ENCODE measurements at places on chromosomes 7 and 10.

DNA sequence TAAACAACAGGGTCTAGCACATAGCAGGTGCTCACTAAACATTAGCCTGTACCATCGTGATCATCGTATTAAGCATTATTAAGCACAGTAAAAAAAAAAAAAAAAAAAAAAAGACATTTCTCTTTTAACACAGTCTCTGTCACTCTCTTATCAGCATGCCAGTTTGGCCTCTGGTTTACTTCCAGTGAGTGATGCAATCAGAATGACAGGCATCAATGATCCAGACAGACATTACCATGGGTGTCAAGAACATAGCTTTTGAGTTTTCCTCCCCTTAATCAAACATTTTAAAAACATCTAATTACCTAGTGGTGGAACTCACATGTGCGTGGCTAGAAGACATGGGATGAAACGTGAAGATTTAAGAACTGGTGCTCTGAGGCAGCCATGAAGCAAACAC, 115.8 kb downstream of the CTTNBP2 start:
- DNase-seq = no peak

DNA sequence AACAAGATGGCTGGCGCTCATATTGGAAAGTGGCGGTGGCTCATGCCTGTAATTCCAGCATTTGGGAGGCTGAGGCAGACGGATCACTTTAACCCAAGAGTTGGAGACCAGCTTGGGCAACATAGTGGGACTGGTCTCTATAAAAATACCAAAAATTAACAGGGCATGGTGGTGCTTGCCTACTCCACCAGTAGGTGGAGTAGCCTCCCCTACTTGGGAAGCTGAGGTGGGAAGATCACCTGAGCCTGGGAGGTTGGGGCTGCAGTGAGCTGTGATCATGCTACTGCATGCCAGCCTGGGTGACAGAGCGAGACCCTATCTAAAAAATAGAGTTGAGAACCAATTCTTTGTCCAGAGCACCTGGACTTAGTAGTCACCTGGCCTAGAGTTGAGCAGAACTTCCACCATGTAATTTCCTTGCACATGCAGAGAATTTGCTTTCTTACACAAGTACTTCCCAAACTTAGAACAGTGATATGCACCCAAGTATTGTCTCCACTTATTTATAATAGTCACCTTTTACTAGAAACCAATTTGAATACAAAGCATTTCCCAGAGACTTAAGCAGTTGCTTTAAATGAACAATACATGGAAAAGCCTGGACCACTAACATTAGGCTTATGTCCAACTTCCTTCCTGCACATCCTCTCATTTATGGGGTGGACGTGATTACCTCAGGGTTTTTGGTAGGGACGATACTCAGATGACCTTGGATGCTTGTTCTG, 15.9 kb downstream of the LAMB4 start:
- DNase-seq = no peak

GRCh38 chr7:22653951-22654350, 73.0 kb upstream of the IL6 start:
- no peak for DNase-seq

DNA sequence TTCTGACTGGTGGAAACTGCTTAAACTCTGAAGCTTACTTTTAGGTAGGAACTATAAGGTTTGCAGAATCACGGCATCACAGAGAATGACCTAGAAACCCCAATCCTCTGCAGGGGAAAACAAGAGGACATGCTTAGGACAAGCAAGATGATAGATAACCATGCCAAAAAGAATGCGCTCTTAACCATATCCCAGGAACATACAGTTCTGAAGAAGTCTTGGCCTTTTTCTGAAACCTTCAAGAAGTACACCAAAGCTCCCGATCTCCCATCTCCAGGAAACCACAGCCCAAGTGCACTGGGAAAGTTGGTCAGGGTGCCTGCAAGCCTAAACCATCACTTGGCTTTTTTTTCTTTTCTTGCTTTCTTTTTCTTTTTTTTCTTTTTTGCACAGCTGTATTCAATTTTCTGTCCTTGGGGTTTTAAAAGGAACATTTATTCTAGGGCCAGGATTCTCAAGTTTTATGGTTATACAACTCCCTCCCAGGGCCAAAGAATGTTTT, 12.2 kb upstream of the SVIL start:
- DNase-seq = no peak

DNA sequence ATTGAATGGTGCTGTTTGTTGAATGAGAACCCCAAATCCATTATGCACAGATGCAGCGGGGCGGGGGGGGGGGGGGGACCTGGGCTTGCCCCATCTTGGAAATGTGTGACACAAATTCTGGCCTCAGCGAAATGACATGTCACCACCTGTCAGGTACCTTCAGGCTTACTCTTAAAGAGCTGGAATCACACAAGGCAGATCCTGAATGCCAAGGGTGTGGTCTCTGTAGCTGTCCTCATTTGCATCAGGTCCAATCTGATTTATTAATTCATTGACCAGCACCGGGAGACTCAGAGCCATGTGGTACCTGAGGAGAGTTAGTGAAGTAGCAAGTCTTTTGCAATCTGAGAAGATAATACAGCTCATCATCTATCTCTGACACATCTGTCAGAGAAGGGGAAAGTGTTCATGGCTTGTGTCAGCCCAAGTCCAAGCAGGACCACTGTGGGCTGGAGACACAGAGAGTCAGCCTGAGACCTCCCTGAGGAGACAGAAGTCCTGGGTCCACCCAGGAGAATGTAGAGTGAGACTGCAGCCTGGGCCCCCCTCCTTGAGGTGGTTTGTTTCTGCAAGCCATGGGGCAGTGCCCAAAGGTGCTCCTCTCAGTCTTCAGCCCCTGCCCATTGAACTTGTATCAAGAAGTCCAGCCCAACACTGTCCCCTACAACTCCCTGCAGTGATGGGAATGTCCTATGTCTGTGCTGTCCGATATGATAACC, 46.7 kb downstream of the ADCYAP1R1 start:
- no peak for DNase-seq

All from AG08396 (cell line).